ENCODE measurements at places on chromosomes 6 and 20. TPM values are rescaled to one million over a fixed set of nuclear protein-coding genes. Genes with fewer than 3 reads are reported as not detected.
A peak's percentile ranks its signal among the peaks of the same experiment; 100 is the strongest.

GRCh38 chr6:45521226-45521625, 143.5 kb upstream of the SUPT3H start:
- H3K4me1 ChIP-seq: no peaks in the 10 kb centered on the region
- no peak for DNase-seq
- H3K4me3 ChIP-seq: no peak overlapping the region
- H3K36me3 ChIP-seq: no peaks in the 10 kb centered on the region
- H3K27me3 ChIP-seq: no peaks in the 10 kb centered on the region

GRCh38 chr6:156013155-156013554, 557.5 kb upstream of the NOX3 start:
- no peaks in the 10 kb centered on the region for H3K27me3 ChIP-seq
- H3K27ac ChIP-seq: no peak overlapping the region

GRCh38 chr20:2109425-2110210, 8.0 kb downstream of the STK35 start:
- H3K4me3 ChIP-seq: no peak overlapping the region
- H3K27ac ChIP-seq: no peak overlapping the region

GRCh38 chr20:4871486-4871885, 129.8 kb downstream of the SLC23A2 start:
- DNase-seq: no peak
- H3K27ac ChIP-seq: no peak overlapping the region
- no peaks in the 10 kb centered on the region for H3K4me1 ChIP-seq
- H3K27me3 ChIP-seq: no peaks in the 10 kb centered on the region

GRCh38 chr6:41077536-41077935, 4.8 kb downstream of the NFYA start:
- no peak overlapping the region for H3K27ac ChIP-seq
- DNase-seq: no peak
- no peak overlapping the region for H3K4me3 ChIP-seq
- peaks cover 7% of the 10 kb centered on the region for H3K4me1 ChIP-seq
- no peaks in the 10 kb centered on the region for H3K27me3 ChIP-seq

- peaks cover 4% of the 10 kb centered on the region for H3K4me1 ChIP-seq
- no peak for DNase-seq
- H3K27ac ChIP-seq: peak overlapping the region; percentile 94
- peaks cover 21% of the 10 kb centered on the region for H3K36me3 ChIP-seq
Measured at GRCh38 chr6:150887978-150888563, 22.6 kb downstream of the MTHFD1L start.

DNA sequence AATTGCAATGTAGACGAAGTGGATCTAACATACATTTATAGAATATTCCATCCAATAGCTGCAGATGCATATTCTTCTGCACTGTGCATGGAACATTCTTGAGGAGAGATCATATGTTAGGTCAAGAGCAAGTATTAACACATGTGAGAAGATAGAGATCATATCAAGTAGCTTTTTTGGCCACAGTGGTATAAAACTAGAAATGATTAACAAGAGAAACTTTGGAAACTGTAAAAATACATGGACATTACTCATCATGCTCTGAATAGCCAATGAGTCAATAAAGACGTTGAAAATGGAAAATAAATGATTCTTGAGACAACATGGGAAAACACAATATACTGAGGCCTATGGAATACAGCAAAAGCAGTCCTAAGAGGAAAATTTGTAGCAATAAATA, 94.2 kb downstream of the STXBP5 start:
- H3K27ac ChIP-seq: no peak overlapping the region
- H3K4me3 ChIP-seq: no peak overlapping the region

DNA sequence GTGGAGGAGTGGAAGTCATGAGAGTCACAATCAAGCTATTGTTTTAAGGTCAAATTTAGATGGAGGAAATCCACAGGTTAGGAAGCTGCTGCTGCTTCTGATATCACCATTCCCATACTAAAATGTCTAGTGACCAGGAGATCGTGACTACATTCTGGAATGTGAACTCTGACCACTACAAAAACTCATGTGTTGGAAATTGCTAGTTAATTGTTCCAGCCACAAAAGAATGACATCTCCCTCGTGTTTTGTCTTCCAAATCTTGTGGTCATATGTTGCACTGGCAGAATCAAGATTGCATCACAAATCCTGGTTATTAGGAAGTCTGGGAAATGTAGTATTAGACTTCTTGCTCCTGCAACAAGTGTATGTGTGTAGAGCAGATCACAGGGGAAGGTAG, 441.9 kb downstream of the CD109 start:
- no peak for DNase-seq
- no peaks in the 10 kb centered on the region for H3K36me3 ChIP-seq
- no peaks in the 10 kb centered on the region for H3K4me1 ChIP-seq
- no peak overlapping the region for H3K27ac ChIP-seq
- no peaks in the 10 kb centered on the region for H3K27me3 ChIP-seq
- no peak overlapping the region for H3K4me3 ChIP-seq

DNA sequence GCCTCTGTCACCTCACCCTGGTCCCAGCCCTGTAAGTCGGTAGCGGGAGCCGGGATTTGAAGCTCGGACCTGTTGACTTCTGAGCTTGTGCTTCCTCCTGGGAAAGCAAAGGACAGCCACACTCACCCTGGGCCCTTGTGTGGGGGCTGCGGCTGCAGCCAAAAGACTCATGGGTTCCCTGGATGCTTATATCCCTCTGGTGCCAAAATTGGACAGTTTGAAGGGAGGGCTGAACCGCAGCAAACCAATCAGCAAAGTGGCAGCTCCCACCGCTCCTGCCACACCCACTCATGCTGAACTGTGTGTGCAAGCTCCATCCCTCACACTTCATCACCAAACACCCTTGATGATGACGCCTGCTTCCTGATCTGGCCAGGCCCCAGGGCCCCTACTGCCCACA, 3.9 kb upstream of the CCN5 start:
- H3K4me1 ChIP-seq: peaks cover 29% of the 10 kb centered on the region
- DNase-seq: no peak
- no peak overlapping the region for H3K27ac ChIP-seq
- H3K36me3 ChIP-seq: no peaks in the 10 kb centered on the region
- H3K27me3 ChIP-seq: no peaks in the 10 kb centered on the region

DNA sequence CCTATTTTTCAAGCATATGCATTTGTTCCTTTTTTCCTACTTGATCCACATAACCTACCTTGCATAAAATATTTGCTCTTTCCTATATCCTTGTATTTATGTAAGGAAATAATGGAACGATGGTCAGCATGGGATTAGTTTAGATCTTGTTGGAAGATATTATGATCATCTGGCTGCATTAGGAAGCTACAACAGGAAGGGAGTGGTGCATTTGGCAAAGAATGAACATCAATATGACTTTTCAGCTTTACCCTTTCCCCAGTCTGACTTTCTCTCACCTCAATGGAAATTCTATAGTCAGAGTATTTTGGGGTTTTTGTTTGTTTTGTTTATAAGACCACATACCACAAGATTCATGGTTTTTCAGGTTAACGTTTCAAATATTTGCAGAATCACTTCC, 66.0 kb downstream of the HS3ST5 start:
- no peaks in the 10 kb centered on the region for H3K27me3 ChIP-seq
- DNase-seq: no peak
- no peaks in the 10 kb centered on the region for H3K36me3 ChIP-seq
- no peaks in the 10 kb centered on the region for H3K4me1 ChIP-seq
- no peak overlapping the region for H3K4me3 ChIP-seq

GRCh38 chr6:148884461-148884860, 137.6 kb downstream of the UST start:
- H3K4me1 ChIP-seq: peaks cover 13% of the 10 kb centered on the region
- H3K27ac ChIP-seq: no peak overlapping the region
- no peak for DNase-seq
- no peak overlapping the region for H3K4me3 ChIP-seq
- H3K36me3 ChIP-seq: no peaks in the 10 kb centered on the region
- H3K27me3 ChIP-seq: no peaks in the 10 kb centered on the region

DNA sequence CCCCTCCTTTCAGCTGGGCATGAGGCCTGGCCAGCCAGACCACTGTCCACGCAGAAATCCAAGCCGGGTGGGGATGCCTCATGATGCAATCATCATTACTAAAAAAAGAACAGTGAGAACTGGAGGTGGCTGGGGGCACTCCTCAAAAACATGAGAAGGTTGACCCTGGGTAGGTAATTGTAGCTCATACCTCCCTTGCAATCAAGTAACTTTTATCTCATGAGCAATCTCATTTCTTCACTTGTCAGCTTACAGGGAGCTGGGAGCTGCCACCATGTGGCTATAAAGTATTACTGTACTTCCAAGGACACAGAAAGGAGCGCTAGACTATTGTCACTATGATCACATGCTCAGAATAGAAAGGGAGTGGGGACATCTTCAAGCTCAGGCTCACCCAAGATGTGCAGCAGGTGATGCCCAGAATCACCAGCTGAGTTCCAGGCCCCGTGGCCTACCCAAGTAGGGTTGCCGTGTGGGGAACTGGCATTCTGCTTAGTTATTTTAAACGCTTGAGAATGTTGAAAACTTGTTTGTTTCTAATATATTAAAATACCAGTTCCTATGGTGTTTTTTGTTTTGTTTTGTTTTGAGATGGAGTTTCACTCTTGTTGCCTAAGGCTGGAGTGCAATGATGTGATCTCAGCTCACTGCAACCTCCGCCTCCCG, 3.0 kb upstream of the CDH26 start:
- no peak overlapping the region for H3K4me3 ChIP-seq
- H3K4me1 ChIP-seq: no peaks in the 10 kb centered on the region
- H3K27ac ChIP-seq: no peak overlapping the region

GRCh38 chr20:5650280-5650691, 99.9 kb upstream of the SHLD1 start:
- H3K4me3 ChIP-seq: no peak overlapping the region
- H3K4me1 ChIP-seq: no peaks in the 10 kb centered on the region
- no peaks in the 10 kb centered on the region for H3K36me3 ChIP-seq
- H3K27ac ChIP-seq: no peak overlapping the region
- H3K27me3 ChIP-seq: no peaks in the 10 kb centered on the region

DNA sequence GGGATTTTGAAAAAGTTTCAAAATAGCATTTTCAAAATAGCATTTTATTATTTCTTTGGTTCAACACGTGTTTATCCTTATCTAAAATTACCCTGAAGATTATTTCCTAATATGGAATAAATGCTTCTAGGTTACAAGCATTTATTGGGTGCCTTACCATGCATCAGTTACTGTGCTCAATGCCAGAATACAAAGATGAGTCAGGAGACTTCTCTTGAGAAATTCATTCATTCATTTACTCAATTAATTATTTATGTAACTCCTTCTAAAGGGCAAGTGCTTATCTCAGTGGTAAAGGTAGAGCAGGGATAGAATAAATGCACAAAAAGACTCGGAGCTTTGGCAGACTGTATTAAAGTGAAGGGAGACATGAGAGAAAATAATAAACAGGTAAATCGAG, 150.1 kb upstream of the PDE7B start:
- no peak overlapping the region for H3K4me3 ChIP-seq
- H3K36me3 ChIP-seq: no peaks in the 10 kb centered on the region
- DNase-seq: no peak
- H3K27me3 ChIP-seq: no peaks in the 10 kb centered on the region
- H3K27ac ChIP-seq: no peak overlapping the region

DNA sequence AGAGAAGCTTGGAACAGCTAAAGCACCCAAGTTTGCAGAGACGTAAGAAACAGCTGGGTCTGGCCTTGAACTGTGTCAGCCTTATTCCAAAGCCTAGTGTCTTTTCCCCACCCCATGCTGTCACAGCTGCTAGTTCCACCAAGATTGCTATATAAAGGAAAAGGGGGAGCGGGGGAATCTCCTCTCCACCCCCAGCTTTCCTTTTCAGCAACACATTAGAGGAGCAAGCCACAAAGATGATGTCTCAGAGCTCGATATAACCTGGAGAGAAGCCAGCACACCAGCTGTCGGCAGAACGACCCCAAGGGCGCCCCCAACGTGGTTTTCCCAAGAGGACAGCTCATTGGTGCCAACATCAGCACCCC, 36.5 kb downstream of the ATP9A start:
- H3K4me1 ChIP-seq: peaks cover 3% of the 10 kb centered on the region
- no peaks in the 10 kb centered on the region for H3K36me3 ChIP-seq
- DNase-seq: no peak
- H3K27me3 ChIP-seq: no peaks in the 10 kb centered on the region

DNA sequence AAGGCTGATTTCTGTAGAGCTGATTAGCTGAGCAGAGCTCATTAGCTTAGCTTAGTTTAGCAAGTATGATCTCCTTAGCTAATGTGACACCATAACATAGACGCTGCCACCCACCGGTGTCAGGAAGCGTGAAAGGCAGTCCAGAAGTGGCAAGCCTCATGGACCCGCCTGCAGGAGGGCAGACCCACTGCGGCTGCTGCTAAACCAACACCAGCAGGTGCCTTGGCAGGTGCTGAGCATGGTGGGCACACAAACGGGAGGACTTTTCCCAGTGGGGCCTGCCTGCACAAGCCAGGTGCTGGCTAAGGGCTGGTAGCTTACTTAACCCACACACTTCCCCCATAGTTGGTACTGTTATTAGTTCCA, 22.7 kb downstream of the ZDHHC14 start:
- H3K4me1 ChIP-seq: no peaks in the 10 kb centered on the region
- H3K27me3 ChIP-seq: no peaks in the 10 kb centered on the region
- no peak for DNase-seq
- H3K27ac ChIP-seq: no peak overlapping the region
- H3K4me3 ChIP-seq: no peak overlapping the region

- no peaks in the 10 kb centered on the region for H3K27me3 ChIP-seq
- H3K36me3 ChIP-seq: no peaks in the 10 kb centered on the region
- DNase-seq: no peak
Measured at GRCh38 chr6:150167479-150167873, 24.6 kb downstream of the PPP1R14C start.

GRCh38 chr20:8036771-8037170, 17.2 kb upstream of the TMX4 start:
- no peaks in the 10 kb centered on the region for H3K36me3 ChIP-seq
- no peaks in the 10 kb centered on the region for H3K4me1 ChIP-seq
- H3K27me3 ChIP-seq: no peaks in the 10 kb centered on the region
- H3K4me3 ChIP-seq: no peak overlapping the region

Gene MUC22
- total RNA-seq: not detected

Gene RANBP9
- 26.3 TPM for total RNA-seq

Gene FRS3
- 26.0 TPM for total RNA-seq

Gene HLA-C
- total RNA-seq: 921 TPM

Gene RNGTT
- 13.4 TPM for total RNA-seq

Gene SEL1L2
- not detected for total RNA-seq

Gene SMLR1
- not detected for total RNA-seq

Gene PTCRA
- total RNA-seq: not detected

Gene FOXP4
- total RNA-seq: 19.5 TPM

Gene PRSS16
- not detected for total RNA-seq

Gene AHI1
- total RNA-seq: 5.4 TPM

Gene NHSL1
- 10.4 TPM for total RNA-seq

Gene AIF1
- total RNA-seq: 1.7 TPM

Gene ELOVL4
- 6.4 TPM for total RNA-seq

Gene ZBTB46
- total RNA-seq: 39.5 TPM

Gene CCDC170
- not detected for total RNA-seq

Gene BMP2
- 31.1 TPM for total RNA-seq
